ENCODE measurements at places on chromosomes 5 and 9.

DNA sequence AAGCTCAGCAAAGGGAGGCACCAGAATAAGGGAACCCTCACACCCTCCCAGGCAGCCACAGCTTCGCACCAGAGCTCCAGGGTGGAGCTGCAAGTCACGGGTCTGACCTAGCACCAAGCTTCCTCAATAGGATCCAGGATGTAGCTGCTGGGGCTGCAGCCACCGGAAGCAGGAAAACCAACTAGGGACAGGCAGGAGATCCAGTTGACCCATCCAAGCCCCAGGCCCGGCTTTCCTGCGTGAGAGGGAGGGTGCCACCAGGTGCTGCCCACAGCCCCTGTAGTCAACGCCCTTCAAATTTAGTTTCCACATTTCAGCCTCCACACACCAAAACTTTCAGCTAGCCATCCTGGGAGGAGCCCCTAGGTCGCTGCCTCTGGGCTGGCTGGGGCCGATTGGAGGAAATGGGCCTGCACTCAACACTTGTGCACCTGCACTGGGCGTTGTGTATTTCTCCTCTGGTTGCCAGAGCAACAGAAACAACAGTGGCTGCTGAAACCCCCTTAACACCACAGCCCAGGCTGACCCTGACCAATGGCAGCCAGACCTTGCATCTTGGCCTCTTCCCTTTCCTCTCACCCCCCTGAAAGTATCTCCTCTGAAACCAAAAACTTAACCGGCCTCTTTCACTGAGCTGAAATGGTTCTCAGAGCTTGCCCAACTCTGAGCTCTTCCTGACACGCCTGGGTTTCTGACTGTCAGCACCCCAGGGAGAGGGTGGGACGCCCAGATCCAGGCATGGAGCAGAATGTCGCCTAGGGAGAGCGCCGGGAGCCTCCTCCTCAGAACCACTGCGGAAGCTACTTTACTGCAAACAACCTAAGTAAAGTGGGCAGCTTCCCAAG lies 226.5 kb upstream of the MAP3K1 start:
- DNase-seq = no peak

DNA sequence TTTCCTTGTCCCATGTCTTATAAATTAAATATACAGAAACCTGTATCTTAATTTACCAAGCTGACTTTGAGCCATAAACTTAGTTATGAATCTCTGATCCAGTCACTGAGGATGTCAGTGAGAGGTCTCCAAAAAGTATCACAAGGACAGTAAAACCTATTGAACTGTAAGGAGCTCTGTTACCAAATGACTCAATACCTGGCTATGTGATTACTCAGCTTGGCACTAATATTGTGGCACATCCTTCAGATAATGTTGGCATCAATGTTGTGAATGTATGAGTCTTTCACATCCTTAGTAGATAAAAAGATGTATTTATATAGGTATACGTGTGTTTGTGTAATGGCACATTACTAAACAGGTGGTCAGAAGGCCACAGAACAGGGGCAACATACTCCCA lies 18.0 kb upstream of the CAPSL start:
- no peak for DNase-seq

- no peak for DNase-seq
Observed at GRCh38 chr9:136233411-136233810, 12.2 kb downstream of the QSOX2 start.

- DNase-seq = no peak
Observed at GRCh38 chr5:87686975-87687374, 274.2 kb upstream of the CCNH start.

- no peak for DNase-seq
Observed at GRCh38 chr9:131603199-131603598, 57.9 kb downstream of the PRRT1B start.

DNA sequence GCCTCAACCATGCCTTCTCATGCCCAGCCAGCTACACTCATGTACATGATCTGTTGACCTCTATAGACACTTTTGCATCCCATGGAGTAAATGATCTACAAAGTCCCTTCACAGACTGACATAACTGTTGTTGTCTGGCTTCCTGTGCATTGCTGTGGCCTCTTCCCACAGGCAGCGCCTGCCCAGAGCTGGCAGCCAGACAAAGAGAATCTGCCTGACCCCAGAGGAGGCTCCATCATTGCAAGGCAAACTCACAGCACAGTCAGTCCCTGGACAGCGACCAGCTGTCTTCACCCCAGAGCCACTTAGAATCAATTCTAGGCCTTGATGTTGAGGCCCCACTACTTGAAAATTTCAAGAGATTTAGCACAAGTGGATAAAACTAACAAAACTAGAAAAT lies 65.5 kb downstream of the INSYN2B start:
- DNase-seq = no peak

DNA sequence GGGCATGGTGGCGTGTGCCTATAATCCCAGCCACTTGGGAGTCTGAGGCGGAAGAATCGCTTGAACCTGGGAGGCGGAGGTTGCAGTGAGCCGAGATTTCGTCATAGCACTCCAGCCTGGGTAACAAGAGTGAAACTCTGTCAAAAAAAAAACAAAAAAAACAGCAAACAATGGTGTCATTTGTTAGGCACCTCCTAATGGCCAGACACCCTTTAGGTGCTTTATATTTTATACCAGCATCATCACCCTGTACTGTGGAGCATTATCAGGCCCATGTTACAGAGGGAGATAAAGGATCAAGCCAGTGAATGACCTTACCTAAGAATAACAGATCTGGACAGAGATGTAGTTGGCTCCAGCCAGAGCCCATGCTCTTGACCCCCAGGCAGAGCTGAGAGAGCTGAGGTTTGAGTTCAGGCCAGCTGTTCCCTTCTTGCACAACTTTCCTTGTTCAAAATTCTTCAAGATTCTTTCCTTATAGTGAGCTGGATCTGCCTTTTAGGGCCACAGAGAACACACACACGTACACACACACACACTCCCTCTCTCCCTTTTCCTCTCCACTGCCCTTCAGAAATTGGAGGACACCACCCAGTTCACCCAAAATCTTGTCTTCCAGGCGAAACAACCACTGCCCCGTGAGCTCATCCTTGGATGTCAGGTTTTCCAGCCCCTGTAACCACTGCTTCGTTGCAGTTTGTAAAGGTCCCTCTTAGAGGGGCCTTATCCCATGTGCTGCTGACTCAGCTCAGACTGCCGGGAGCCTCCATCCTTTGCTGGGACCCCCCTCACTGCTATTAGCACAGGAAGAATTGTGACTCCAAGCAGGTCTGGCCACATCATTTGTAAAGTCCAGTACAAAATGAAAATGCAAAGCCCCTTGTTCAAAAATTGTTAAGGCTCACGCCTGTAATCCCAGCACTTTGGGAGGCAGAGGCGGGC lies 10.4 kb upstream of the PTGES start:
- DNase-seq = no peak

DNA sequence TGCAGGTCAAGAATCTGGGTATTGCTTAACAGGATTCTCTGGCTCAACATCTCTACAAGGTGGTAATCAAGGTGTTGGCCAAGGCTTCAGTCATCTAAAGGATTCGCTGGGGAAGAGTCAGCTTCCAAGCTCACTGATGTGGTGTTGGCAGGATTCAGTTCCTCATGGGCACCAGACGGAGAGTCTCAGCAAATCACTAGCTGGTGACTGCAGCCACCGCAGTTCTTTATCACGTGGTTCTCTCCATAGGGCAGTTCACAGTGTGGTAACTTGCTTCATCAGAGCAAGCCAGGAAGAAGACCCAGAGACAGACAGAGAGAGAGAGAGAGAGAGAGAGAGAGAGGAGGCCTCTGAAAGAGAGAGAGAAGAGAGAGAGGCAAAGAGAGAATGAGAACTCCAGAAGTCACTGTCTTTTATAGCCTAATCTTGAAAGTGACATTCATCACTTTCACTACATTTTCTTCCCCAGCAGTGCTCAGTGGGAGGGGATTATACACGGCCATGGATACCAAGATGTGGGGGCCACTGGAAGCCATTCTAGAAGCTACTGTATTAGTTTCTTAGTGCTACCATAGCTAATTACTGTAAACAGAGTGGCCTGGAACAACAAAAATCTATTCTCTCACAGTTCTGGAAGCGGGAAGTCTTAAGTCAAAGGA lies 109.2 kb upstream of the SMIM23 start:
- DNase-seq = peak; percentile 38

- DNase-seq = no peak
Observed at GRCh38 chr5:102718819-102719218, 36.3 kb upstream of the PAM start.
